T follicular helper cell (primary cell): ENCODE measurements at places on chromosomes 6 and 20.

DNA sequence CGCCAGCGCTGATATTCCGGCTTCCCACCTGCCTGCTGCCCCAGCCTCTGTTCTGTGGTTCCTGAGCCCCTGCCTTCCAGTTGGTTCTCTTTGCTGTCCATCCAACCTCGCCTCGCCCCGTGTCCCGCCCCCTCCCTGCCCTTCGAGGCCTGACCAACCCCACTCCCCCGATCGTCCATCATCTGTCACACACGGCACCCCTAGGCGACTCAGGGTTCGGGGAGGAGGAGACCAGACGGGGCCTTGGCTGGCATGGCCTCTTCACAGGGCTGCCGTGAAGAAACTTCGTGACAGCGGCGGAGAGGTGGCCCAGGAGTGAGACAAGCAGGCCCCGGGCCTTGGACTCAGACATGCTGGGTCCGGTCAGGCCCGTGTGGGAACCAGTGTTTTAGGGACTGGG, 226.1 kb downstream of the QKI start:
- DNase-seq: no peak

- DNase-seq: no peak
These were observed 8.0 kb upstream of the CRISP2 start for GRCh38 chr6:49721297-49721696.

DNA sequence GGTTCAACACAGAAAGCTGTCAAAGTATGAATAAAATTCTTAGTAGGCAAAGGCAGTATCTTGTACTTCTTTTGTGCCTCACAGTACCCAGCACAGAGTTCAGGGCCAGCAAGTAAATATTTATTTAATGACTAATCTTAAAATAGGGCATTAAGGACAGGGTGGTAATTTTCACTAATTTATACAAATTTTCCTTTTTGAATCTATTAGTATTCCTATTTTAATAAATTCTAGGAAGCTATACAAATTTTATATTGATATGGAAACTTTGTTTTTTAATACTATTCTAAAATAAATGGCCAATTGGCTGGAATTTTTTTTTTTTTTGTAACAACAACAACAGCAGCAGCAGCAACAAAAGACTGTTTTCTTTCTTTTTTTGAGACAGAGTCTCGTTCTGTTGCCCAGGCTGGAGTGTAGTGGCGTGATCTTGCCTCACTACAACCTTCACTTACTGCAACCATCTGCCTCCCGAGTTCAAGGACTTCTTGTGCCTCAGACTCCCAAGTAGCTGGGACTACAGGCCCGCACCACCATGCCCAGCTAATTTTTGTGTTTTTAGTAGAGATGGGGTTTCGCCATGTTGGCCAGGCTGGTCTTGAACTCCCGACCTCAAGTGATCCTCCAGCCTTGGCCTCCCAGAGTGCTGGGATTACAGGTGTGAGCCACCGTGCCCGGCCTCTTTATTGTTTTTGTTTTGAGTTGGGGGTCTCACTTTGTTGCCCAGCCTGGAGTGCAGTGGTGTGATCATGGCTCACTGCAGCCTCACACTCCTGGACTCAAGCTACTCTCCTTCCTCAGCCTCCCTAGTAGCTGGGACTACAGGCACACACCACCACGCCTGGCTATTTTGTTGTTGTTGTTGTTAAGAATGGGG, 85.2 kb downstream of the FKBP5 start:
- no peak for DNase-seq

DNA sequence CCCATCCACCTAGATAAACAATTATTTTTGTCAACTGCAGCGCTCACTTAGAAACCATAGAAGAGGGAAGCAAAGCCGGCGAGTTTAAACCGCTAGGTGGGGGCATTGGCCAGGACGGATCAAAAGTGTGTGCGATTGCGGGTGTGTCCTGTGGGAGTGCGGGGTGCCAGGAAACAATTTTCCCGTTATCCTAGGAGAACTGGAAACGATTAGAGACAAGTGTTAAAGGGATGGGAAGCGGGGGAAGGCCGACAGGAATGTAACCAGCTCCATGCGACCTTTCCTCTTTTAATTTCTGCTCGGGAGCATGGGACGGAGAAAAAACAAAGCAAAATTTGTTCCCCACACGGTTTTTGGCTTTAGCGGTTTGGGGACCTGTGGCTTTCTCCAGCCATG, 2.8 kb upstream of the HTR1B start:
- no peak for DNase-seq

GRCh38 chr20:59400708-59401107, 100.3 kb downstream of the EDN3 start:
- DNase-seq: no peak

GRCh38 chr6:44696686-44697085, 309.2 kb downstream of the CDC5L start:
- no peak for DNase-seq

DNA sequence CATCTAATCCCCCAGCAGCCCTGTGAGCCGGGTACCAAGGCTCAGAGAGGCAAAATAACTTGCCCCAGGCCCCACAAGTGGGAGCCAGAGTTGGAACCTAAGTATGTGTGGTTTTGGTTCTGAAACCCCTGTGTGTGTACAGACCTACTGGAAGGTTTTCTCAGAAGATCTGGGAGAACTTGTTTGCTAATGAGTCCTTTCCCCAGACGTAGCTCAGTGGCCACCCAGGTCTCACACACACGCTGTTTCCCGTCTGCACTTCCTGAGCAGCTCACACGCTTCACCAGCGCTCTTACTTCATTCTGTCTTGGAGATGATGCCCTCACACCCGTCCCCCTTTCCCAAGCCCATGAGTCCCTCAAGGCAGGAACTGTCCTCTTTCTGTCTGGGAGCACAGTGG, 8.2 kb downstream of the CCN5 start:
- no peak for DNase-seq

- no peak for DNase-seq
These were observed 22.7 kb upstream of the TFAP2C start for GRCh38 chr20:56606174-56606945.

DNA sequence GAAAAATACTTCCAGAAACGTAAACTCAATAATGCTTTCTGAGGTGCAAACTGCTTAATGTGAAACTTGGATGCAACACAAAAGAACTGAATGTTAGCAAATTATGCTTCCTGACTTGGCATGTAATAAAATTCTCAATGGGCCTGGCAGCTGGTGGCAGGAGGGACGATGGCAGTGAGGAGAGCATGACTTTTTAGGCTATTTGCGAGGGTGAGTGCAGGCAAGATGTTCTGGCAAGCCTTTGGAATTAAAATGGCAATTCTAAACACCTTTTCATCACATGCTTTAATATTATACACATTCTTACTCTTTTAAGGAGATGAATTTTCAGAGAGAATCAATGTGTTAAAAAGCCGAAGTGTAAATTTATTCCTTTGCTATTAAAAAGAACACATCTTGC, 224.8 kb upstream of the CDH4 start:
- no peak for DNase-seq

DNA sequence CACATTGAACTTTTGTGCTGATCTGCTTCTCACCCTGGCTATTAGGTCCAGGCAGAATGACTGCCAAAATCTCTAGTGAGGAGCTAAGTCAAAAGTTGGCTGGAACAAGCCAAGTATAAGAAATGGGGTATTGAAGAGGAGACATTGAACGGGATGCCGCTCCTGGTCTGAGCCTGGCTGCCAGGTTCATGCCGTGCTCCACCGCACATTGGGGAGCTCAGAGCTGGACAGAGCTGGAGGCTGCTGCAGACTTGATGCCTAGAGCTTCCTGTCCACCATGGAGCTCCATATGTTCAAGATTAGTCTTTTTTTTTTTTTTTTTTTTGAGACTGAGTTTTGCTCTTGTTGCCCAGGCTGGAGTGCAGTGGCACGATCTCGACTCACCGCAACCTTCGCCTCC, 4.1 kb upstream of the IFT52 start:
- DNase-seq: no peak

- no peak for DNase-seq
These were observed 42.1 kb upstream of the ZNF184 start for GRCh38 chr6:27514906-27515495.

DNA sequence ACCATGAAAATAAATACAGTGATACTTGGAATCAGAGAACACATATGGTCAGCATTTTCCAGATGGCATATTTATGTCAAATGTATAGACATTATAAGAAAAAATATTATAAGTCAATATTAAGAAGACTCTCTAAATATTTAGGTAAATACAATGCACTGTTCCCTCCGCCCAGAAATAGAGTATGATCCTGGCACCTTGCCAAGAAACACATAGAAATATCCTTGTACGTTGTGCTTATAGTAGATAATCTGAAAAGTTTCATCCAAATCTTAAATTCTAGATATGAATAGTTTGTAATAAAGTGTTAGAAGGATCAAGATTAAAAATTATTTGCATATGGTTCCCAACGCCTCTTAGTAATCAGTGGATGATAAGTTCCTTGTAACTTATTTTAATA, 645.8 kb upstream of the GJE1 start:
- DNase-seq: no peak

- DNase-seq: no peak
These were observed 14.8 kb downstream of the WFDC3 start for GRCh38 chr20:45776931-45777330.

DNA sequence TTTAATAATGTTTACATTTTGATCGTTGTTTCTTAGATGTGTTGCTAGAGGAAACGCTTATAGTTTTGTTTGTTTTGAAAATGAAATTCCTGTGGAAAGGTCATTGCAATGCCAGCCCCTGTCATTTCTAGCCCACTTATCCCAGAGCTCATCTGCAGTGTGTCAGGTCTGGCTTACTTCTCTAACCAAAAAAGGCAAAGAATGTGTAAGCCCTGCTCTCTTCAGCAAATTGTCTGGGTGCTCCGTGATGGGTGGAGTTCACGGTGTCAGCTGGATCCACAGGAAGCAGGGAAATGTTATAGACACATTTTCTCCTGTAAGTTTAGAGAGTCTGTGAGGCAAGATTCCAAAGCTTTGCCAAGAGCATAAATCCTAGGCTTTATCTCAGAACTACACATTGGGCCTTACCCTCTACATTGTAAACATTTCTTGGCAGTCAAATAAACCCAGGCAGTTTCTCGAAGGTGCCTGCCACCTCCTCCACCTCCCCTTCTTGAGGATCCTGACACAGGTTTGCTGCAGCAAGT, 50.9 kb downstream of the RPRD1B start:
- no peak for DNase-seq

GRCh38 chr6:16706911-16707783, 54.1 kb downstream of the ATXN1 start:
- no peak for DNase-seq
